ENCODE measurements at places on chromosomes 12 and 14.

GRCh38 chr12:6925540-6926279 lies 2.0 kb upstream of the ATN1 start:
- DNase-seq = no peak

DNA sequence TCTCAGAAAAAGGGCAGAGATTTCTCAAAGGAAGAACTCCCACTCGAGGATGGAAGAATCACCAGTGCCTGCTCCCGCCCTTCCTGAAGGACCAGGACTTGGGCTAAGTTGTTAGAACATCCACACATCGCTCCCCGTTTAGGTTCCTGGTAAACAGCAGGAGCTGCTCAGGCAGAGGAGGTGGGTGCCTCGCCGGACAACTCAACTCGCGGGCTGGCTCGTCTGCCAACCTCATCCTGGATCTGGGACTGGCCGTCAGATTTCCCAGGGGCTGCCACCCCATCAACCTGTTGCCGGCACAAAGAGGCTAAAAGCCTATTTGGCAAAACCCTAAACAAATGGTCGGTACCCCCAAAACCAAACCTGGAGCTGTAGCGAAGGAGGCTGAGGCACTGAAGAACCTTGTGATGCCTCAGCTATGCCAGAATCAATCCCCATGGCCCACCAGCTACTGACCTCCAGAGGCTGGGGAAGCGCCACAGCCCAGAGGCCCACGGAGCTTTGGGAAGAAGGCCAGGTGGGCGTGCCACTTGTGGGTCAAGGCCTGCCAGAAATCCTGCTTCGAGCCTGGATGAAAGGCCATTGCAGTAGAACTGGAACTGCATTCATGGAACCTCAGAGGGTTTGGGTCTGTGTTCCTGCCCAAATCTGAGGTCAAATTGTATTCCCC lies 42.9 kb downstream of the RIMBP2 start:
- no peak for DNase-seq

GRCh38 chr12:80234667-80235066 lies 135.3 kb downstream of the OTOGL start:
- no peak for DNase-seq

DNA sequence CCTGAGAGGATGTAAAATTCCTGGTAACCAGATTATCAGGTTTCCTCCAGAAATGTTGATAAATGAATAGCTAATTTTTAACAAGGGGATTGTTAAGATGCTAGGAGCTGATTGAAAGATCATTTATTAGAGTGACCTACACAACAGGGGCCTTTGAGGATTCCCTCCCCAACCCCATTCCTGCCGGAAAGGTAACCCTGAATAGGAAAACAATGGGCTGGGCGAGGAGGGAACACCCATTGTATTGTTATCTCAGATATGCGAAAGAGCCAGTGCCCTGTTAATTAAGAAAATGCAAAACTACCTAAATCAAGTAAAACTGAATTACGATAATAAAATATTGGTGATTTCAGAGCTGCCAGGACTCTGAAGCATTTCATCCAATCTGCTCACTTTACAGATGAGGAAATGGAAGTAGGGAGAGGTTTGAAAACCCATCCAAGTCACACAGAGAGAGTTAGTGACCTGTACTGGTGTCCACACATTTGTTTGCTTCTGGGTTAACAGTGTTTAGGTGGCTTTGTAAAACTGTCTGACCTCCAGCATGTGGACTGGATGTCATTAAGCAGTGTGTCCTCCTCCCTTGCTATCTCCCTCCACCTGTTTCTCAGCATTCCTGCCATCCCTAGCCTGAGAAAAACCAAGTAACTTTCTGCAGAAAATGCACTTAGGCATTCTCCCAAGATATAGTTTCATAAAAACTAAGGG lies 214.8 kb downstream of the TTC6 start:
- no peak for DNase-seq

DNA sequence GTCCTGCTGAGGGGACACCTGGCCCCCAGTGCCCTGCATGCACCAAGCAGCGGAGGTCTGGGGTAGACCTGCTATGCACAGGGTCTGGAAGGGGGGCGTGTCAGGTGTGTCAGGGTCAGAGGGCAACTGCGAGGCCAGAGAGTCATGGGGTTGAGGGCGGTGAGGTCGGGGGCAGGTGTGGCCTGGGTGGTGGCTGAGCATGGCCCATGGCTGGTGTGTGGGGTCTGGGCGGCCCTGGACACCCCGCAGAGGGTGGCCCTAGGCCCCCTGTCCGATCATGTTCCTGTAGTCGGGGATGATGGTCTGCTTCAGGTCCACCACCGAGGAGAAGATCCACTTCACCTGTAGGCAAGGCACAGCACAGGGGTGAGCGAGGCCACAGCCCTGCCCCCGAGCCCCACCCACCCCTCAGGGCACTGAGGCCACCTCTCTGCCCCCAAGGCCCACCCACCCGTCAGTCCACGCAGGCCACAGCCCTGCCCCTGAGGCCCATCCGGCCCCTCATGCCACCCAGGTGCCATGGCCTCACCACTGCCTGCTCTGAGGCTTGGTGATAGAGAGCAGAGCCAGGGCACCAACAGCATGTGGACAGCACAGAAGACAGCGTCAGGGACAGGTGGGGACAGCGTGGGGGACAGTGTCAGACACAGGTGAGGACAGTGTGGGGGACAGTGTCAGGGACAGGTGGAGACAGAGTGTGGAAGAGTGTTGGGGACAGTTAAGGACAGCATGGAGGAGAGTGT lies 211.3 kb downstream of the TMEM121 start:
- DNase-seq = no peak

- no peak for DNase-seq
These were observed 586.3 kb downstream of the LRFN5 start for GRCh38 chr14:42192738-42193653.

GRCh38 chr14:105938055-105938863 lies 411.9 kb downstream of the TMEM121 start:
- no peak for DNase-seq

- no peak for DNase-seq
These were observed 190.5 kb downstream of the ESRRB start for GRCh38 chr14:76566439-76566838.

GRCh38 chr12:51122844-51123243 lies 39.4 kb upstream of the CSRNP2 start:
- no peak for DNase-seq

DNA sequence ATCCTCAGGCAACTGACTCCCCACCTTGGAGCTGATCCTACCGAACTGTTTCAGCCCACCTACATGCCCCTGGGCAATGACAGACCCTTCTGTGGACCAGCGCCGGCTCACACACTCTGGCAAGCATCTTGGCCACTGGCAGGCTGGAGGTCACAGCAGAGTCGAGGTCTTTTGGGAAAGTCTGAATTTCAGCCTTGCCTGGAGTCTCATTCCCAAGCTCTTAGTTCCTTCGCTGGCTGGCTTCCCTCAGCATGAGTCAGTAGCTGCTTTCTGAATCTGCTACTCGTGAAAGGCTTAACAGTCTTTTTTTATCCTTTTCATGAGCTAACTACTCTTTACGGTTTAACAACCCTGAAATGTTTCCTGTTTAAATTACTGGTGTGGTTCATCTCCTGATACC lies 44.5 kb downstream of the ASCL4 start:
- DNase-seq = no peak

GRCh38 chr12:118102609-118103008 lies 1.2 kb downstream of the VSIG10 start:
- no peak for DNase-seq

DNA sequence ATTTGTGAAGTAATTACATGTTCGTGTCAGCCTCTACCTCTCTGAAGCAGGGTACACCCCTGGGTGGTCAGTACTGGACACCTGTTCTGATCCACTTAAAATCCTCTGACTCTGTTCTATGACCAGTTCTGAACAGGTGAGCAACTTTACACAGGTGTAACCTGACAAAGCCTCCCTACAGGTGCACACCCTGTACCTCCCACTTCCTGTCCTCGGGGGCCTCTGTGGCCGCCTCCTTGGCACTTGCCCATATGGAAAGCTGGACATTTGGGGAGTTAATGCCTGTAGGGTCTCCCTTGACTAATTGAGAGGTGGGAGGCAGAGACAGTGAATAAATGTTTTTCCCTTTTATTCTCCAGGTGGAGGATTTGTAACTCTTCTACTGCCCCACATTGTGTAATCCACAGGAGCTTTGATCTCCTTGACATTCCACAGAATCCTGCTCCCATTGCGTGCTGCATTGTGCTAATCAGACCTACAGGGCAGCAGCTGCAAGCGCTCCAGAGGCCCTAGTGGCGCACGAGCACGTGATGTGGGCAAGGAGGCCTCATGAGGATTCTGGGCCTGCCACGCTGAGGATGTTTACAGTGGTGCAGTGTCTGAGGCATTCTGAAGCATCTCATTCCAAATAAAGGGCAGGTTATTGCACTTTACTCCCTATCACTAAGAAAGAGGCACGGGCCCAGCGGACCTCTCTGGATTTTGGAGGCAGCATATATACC lies 45.8 kb upstream of the BATF start:
- no peak for DNase-seq

DNA sequence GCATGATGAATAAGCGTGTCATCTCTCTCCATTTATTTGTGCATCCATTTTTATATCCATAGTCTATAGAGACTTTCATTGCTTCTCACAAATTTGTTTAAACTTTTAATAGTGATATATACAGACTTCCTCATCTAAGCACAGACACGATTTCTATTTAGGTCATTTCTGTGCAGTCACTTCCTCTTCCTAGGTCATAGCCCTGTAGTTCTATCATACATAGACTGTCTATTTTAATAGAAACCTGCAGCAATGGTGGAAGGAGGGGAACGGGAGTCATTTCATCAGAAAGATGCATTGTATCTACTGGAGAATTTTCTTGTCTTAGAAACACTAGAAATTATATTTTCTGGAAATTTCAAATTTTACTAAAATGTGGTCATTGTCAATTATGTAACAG lies 133.4 kb upstream of the FGD4 start:
- DNase-seq = no peak

DNA sequence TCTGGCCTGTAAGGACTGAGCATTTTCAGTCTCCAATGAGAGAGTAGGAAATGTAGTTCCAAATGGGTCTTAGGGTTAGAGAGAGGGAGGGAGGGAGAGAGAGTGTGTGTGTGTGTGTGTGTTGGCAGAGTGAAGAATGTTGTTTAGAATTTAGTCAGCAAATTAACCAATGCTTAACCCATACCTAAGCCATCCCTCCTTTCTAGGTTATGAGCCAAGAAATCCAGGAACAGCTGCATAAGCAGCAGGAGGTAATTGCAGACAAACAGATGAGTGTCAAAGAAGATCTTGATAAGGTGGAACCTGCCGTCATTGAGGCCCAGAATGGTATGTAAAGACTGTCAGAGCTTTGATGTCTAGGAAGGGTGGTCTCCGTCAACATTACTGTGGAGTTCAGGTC lies 56.9 kb downstream of the HSP90AA1 start:
- DNase-seq = no peak

DNA sequence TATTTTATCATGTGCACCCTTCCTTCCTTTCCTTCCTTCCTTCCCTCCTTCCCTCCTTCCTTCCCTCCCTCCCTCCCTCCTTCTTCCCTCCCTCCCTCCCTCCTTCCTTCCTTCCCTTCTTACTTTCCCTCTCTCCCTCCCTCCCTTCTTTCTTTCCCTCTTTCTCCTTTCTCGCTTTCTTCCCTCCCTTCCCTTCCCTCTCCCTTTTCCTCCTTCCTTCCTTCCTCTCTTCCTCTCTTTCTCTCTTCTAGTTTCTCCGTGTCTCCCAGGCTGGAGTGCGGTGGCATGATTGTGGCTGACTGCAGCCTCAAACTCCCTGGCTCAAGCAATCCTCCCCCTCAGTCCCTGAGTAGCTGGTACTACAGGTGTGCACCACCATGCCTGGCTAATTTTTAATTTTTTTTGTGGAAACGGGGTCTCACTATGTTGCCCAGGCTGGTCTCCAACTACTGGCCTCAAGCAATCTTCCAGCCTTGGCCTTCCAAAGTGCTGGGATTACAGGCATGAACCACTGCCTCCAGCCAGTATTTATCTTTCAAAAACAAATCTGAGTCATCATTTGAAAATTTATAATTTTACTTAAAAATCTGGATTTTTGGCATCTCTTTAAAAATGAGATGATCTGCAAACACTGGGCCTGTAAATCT lies 7.8 kb downstream of the C1RL start:
- DNase-seq = no peak

GRCh38 chr12:21456291-21456780 lies 18.9 kb downstream of the PYROXD1 start:
- DNase-seq = no peak

GRCh38 chr14:60251877-60252276 lies 2.9 kb downstream of the PPM1A start:
- DNase-seq = no peak

DNA sequence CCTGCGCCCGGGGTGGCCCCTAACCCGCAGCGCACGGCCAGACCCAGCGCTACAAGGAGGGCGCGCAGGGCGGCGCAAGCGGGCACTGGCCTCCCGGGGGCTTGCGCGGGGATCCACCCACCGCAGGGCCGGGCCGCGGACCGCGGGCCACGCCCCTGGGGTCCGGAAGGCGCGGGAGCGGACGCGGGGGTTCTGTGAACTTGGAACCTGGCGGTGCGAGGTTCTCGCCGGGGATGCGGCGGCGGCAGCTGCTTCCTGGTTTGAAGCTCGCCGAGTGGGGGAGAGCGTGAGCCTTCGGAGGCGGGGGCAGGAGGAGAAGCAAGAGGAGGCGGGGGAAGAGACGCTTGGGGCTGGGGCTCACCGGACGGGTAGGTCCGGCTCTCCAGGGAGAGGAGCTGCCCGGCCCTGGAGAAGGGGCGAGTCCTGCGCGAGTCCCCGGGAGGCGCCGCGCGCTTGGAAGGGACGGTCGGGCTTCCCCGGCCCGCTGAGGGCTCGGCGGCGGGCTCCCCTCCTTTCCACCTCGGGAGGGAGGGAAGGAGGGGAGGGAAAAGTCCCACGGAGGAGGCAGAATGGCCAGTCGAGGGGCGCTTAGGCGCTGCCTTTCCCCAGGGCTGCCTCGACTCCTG lies at the start of gene PRKCH:
Gene PRKCH (plus strand): TSS at position 195 of the 626 bp plus-strand sequence. CDS start 523 bp downstream, outside the sequence.
- DNase-seq = peak; percentile 68

GRCh38 chr14:21384494-21384851 lies 654 bp upstream of the SUPT16H start:
- DNase-seq = peak; percentile 19

DNA sequence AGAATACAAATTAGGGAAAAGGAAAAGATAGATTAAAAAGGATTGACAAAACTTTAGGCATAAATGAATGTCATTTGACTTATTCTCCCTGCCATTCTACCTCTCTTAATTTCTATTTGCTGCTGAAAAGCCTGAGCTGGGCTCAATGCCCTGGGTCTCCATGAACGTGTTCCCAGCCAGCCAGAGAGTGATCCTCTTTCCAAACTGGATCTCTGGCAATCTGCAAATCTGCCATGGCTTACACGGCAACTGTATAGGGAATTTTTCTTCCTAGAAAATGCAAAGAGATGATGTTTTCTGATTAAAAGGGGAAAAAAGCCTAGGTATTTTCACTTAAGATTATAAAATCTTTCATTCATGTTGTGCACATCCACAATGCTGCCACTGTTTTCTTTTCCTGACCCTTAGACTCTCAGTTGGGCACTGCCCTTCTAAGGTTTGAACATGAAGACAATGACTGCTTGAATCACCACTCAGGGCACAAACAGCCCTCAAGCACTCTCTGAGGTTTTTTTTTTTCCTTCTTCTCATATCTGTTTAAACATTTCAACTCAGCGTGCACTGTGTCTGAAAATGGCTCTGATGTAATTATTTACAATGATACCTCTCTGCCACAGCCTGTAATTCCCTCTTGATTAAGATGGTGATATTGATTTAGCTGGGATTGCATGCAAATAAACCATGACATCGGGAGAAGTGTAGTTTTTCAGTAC lies 60.3 kb downstream of the DACT1 start:
- DNase-seq = no peak

- no peak for DNase-seq
These were observed 60.2 kb upstream of the MDM1 start for GRCh38 chr12:68392376-68392775.

- DNase-seq = no peak
These were observed 150.6 kb upstream of the TBX3 start for GRCh38 chr12:114834621-114835020.

GRCh38 chr12:29783773-29784666 lies at the start of gene TMTC1:
Gene TMTC1, minus strand, starts transcription at chr12:29783942. Its CDS starts 191 bp downstream, at chr12:29783751.
- no peak for DNase-seq
